Islet precursor cell (in vitro differentiated cells): ENCODE measurements at places on chromosomes 16 and 17.

DNA sequence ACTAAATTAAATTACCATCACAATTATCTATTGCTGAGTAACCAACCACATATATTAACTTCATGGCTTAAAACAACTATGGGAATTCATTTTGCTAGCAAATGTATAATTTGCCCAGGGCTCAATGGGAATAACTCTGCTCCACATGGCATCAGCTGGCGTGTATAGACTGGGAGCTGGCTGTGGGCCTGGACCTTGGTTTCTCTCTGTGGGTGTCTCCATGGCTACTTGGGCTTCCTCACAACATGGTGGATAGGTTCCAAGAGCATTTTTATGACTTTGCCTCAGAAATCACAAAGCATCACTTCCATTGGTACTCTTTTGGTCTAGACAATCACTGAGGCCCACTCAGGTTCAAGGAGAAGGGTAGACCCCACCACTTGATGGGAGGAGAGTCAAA is 144.9 kb downstream of the SOCS1 start:
- DNase-seq, result no peak

- peak; percentile 83 for DNase-seq
Observed at GRCh38 chr17:77373299-77374169, 232.8 kb downstream of the SEC14L1 start.

DNA sequence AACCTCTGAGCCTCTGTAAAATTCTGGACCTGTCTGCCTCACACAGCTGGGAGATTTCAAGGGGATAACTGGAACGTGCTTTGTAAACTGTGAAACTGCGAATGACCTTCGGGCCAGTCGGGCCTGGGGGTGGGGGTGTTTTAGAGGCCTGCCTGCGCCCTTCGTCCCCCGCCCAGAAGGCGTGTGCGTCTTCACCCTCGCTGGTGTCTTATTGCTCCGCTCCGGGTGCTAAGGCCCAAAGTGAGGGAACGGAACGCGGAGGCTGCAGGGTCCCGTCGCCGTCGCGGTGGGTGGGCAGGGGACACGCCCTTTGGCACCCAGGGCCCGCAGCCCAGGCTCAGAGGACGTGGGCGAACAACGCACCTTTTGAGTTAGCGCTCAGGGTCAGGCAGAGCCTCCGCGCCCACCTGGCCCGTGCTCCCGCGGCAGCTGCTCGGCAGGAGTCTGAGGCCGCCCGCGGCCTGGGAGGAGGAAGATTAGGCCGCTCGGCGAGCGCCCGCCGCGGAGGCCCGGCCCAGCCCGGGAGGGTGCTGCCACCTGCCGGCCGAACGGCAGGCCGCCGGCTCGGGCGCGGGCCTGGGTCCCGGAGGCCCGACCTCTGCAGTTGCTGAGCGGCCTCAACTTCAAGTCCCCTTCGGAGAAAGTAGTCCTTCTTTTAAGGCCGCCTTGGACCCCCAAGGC is 29.7 kb downstream of the DCAKD start:
- peak; percentile 90 for DNase-seq

DNA sequence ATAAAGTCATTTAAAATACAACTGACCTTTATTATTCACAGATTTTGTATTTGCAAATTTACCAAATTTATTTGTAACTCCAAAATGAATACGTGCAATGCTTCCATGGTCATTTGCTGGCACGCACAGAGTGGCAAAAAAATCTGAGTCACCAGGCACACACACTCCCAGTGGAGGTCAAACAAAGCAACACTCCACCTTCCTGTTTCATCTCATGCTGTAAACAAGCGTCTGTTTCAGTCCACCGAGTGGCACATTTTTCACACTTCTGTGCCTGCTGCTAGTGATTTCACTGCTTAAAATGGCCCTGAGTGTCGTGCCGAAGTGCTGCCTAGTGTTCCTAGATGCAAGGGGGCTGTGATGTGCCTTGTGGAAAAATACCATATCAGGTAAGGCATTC is 17.8 kb upstream of the ITGAE start:
- DNase-seq, result no peak

DNA sequence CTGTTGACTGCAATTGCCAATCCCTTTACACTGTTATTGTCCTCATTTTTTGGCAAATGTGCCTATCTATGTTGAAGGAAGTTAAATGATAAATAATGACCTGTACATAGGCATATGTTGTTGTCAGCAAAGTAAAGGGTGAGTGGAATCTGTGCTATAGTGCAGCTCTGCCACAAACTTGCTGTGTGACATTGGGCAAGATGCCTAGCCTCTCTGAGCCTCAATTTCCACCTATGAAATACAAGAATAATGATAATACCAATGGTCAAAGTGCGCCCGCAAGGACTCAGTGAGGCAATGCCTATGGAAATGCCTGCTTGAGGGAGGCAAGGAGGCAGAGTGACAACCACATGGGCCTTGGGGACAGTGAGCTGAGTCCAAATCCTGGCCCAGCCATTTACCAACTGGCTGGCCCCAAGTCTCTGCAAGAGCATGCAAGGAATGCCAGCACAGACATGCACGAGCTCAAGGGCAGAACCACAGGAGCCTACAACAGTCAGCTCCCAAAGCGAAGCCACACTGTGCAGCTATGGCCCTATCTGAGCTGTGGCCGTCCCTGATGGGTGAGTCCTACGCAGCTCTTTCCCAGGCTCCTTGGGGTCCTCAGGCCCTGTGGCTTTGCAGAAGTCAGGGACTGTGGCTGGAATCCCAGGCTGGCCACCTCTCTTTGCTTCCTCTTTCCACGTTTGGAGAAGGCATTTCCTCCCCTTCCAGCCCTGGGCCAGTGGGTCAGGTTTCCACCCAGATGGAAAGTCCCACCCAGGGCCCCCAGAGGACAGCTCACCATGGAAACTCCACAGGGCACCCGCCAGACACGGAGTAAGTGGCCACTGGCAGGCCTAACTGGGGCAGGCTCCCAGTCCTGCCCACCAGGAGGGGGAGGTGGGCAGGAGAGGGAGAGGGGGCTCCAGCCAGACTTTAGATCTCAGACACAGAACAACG is 82.1 kb downstream of the ZNF423 start:
- DNase-seq, result no peak
